ENCODE measurements at places on chromosomes 11 and 22.

DNA sequence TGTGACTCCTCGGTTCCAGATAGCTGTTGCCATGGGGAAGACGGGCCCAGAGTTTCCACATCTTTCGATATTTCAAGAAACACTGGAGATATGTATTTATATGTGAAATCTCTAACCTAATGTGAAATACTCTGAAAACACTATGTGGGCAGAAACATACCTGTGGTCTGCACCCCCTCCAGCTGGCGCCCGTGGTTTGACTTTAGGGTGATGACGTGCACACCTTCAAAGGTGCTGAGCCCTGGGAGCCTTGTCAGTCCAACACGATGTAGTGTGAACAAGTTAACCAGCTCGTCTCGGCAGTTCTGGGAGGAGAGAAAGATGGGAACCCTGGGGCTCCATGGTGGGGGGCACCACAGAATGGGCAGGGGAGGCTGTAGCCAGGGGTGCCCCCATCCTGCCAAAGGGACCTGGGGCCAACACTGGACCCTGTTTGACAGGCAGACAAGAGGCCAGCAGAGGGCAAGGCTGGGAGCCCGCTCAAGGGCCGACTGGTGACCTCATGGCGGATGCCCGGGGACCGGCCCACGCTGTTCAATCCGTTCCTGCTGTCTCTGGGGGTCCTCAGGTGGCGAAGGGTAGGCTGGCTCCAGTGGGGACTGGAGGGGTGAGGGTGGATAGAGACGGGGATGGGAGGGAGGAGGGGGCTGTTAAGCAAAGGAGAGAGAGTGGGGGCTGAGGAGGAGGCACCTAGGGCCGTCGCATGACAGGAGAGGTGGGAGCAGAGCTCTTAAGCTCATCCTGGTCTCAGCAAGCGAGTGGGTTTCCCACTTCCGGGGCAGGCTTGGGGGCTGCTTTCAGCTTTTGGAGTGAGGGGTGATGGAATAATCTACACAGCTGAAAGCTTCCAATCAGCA lies 43.8 kb downstream of the TRIOBP start:
- H3K4me1 ChIP-seq: peaks cover 35% of the 10 kb centered on the region
- H3K4me3 ChIP-seq: no peak overlapping the region
- no peaks in the 10 kb centered on the region for H3K36me3 ChIP-seq
- peak overlapping the region; percentile 49 for H3K27ac ChIP-seq
- H3K27me3 ChIP-seq: no peaks in the 10 kb centered on the region
- DNase-seq: no peak

- DNase-seq: peak; percentile 71
- H3K36me3 ChIP-seq: no peaks in the 10 kb centered on the region
- peaks cover 2% of the 10 kb centered on the region for H3K27me3 ChIP-seq
- peaks cover under 1% of the 10 kb centered on the region for H3K4me1 ChIP-seq
- no peak overlapping the region for H3K4me3 ChIP-seq
These were observed 30.5 kb upstream of the PHOX2A start for GRCh38 chr11:72274435-72274834.

- no peak overlapping the region for H3K4me3 ChIP-seq
- DNase-seq: no peak
- H3K4me1 ChIP-seq: no peaks in the 10 kb centered on the region
These were observed 149.3 kb downstream of the TMEM135 start for GRCh38 chr11:87187076-87187475.

DNA sequence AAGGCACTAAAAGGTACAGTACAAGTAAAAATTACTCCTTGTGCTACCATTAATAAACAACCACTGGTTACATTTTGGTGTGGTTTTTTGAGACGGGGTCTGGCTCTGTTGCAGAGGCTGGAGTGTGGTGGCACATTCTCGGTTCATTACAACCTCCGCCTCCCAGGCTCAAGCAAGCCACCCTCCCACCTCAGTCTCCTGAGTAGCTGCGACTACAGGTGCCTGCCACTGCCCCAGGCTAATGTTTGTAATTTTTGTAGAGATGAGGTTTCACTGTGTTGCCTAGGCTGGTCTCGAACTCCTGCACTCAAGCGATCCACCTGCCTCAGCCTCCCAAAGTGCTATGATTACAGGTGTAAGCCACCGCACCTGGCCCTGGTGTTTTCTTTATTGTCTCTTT lies 20.8 kb downstream of the TAF1D start:
- DNase-seq: no peak
- H3K27me3 ChIP-seq: no peaks in the 10 kb centered on the region
- no peak overlapping the region for H3K4me3 ChIP-seq
- H3K4me1 ChIP-seq: no peaks in the 10 kb centered on the region

DNA sequence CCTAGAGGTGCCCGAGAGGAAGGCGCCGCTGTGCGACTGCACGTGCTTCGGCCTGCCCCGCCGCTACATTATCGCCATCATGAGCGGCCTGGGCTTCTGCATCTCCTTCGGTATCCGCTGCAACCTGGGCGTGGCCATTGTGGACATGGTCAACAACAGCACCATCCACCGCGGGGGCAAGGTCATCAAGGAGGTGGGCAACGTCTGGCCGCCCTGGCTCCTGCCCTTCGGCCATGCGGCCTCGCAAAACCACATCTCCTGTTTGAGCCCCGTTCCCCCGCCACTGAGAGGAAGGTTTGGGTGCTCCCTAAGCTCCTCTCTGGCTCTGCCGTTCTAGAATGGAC lies 3.4 kb downstream of the SLC17A6 start:
- no peak overlapping the region for H3K27ac ChIP-seq
- H3K4me1 ChIP-seq: no peaks in the 10 kb centered on the region
- H3K27me3 ChIP-seq: peaks cover 41% of the 10 kb centered on the region
- H3K4me3 ChIP-seq: no peak overlapping the region
- H3K36me3 ChIP-seq: no peaks in the 10 kb centered on the region
